ENCODE measurements at places on chromosomes 12 and 14.
A peak's percentile ranks its signal among the peaks of the same experiment; 100 is the strongest.

GRCh38 chr14:40850191-40850590, 756.5 kb upstream of the LRFN5 start:
- no peak for DNase-seq

- DNase-seq = no peak
Observed at GRCh38 chr12:51390457-51390856, 749 bp downstream of the GALNT6 start.

- DNase-seq = no peak
Observed at GRCh38 chr14:29937116-29937515, 9.5 kb upstream of the PRKD1 start.

DNA sequence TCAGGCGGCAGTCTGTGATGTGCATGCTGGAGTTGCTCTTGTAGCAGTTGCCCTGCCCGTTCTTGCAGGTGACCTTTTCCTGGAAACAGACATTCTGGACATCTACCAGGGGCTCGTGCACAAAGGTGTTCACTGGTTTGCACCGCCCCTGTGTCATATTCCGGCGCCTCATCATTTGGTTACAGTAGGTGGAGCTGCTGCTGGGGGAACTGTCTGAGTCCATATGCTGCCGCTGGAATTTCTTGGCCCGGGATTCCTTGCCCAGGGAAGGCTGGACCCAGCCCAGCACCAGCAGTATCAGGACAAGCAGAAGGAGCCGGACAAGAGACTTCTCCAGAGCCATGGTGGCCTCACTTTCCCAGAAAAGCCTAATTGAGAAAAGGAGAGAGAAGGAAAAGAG, 918 bp downstream of the RNASE1 start:
- no peak for DNase-seq

GRCh38 chr12:131942671-131943070, 7.1 kb upstream of the EP400 start:
- DNase-seq = no peak

GRCh38 chr12:6355491-6356373, 13.9 kb upstream of the TNFRSF1A start:
- DNase-seq = no peak

- DNase-seq = no peak
Observed at GRCh38 chr14:64970776-64971477, 1.2 kb downstream of the RAB15 start.

GRCh38 chr12:58583529-58583928, 336.8 kb downstream of the LRIG3 start:
- peak; percentile 22 for DNase-seq

DNA sequence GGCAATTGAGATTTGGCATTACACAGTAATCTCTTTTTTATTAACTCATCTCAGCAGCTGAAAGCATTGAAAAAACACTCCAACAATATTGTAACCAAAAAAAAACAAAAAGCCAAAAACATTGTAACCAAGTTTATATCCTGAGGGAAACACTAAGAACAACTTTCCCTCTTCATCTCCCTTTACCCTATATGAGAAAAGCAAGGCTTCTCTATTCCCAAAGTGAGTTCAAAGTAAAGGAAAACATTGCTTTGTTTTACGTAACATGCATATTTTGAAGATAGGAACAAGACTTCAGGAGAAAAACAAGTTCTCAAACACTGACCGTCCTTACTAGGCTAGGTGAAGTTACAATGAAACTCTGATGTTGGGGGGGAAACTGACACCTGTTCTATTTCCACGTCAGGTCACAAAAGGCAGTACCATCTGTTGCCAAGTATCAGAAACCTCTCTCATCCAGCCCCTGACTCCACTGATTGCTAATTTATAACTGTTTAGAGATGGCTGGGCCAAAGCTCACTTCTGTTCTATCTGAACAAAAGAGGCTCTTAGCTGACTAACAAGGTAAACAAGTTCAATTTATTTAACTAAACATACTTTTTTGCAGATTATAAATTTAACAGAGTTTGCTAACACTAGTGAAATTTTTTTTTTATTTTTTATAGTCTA, 67.9 kb upstream of the PLXNC1 start:
- no peak for DNase-seq

GRCh38 chr12:62335057-62335456, 74.9 kb downstream of the USP15 start:
- no peak for DNase-seq

GRCh38 chr12:106137530-106138356, 1.0 kb downstream of the NUAK1 start:
- DNase-seq = no peak

DNA sequence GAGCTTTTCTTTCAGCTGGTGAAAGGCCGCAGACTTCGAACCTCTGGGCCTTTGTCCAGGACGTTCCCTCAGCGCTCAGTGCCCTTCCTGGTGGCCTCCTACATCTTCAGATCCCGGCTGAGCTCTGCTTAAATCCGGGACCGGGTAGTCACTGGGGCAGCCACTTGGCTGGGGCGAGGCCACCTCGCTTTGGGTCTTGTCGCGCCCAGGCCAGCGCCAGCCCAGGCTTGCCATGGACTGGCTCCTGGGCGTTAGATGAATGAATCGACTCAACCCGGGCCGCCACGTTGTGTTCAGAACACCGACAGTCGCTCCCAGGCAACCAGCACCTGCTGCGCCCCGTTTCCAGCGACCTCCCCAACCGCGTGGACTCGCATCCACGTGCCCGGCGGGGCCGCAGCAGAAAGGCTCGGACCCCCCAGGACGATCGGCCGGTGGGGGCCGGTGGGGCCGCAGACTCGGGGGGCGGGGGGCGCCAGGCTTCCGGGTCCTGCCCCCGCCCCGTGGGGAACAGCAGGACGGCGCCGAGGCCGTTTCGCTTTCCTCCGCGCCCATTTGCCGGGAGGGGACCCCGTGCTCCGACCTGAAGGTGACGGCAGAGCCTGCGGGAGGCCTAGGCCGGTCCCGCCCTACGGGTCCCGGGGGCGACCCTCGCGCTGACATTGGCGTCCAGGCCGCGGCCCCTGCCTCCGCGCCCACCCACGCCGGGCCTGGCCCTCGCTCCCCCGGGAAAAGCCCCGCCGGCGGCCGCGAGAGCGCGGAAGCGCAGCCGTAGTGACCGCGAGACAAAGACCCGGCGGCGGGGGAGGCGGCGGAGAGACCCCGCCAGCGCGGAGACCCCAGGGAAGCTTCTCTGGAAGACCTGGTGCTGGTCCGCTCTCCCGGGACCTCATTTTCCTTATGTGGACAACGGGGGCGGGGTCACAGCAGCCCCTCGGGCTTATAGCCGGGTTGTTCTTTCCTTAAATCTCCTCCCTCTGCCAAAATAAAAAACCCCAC, 37.3 kb upstream of the RCOR1 start:
- peak; percentile 69 for DNase-seq

DNA sequence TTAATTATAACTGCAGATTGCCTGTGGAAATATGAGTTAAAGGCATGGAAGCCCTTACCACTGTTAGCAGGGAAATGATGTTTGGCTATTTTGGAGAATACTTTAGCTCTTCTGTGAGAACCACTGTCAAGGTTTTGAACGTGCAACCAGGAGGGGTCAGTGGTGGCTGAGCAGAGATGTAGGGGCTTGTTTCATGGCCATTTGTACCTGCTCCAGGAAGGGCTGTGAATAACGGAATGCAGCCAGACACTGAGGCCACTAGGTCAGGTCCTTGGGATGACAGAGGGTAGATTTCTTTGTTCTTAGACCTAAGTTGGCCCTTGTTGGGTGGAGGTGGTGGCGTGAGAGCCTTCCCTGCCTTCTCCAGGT, 8.3 kb downstream of the TRAF3 start:
- no peak for DNase-seq

DNA sequence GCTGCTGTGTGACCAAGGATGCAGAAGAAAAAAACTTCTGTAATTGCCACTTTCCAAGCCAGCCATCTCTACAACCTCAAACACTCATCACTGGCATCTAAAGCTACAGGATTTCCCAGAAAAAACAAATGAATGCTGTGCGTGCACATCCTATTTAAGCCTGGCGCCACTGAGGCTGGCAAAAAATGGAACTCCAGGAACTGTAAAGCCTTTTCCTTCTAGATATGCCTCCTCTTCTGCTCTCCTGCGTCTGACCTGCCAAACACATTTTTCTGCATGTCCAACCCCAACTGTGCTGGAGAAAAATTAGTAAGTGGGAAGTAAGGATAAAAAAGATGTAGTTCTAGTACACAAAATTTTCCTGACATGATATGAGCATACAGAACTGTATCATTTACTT, 184.9 kb downstream of the ITPR2 start:
- no peak for DNase-seq

GRCh38 chr12:63844391-63845341, at the start of gene SRGAP1:
Gene SRGAP1 (plus strand): TSS chr12:63844700. CDS start chr12:63844817, 117 bp downstream.
- DNase-seq = peak; percentile 81

Measured in psoas muscle (tissue), 8 donors.